ENCODE measurements at places on chromosomes 16 and 17. TPM values are rescaled to one million over a fixed set of nuclear protein-coding genes. Genes with fewer than 3 reads are reported as not detected.
A peak's percentile ranks its signal among the peaks of the same experiment; 100 is the strongest.

DNA sequence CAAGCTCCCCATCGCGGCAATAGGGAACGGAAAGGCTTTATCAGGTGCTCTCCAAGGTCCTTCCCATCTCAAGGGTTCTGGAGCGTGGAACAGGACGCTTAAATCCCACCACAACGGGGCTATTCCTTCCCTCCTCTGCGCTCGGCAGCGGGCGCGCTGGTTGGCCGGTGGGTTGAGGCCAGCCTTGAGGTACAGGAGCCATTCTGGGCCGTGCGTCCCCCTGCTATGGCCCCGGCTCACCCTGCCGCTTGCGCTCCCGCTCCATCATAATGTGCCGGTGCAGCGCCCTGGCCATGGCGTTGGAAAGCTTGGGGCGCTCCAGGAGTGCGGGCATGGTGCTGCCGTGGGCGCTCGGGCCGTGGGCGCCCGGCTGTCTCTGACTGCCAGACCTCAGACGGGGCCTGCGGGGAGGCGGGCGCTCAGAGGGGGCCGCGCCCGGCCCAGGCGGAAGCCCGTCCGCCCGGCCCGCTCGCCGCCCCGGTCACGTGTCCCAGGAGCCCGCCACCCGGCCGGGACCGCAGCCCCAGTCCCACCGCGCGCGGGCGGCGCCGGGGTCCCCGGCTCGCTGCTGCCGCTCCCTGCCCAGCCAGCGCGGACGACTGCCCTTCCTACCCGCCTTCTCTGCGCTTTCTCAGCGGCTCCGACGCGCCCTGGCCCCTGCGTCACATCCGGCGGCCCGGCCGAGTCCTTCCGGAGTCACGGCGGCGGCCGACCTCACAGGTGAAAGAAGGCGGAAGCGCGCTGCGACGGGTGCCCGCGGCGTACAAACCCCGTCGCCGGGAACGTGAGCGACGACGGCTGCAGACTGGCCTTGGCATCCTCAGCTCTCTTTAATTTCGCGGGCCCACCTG, at the start of gene GPS2:
Gene GPS2, minus strand, starts transcription at position 642 of the 851 bp plus-strand sequence. Its CDS starts 308 bp downstream, at position 334.
- peak within 1 kb of the TSS; percentile 76 for H3K4me3 ChIP-seq
- DNase-seq: peak; percentile 94
- peaks cover 75% of the 10 kb centered on the region for H3K36me3 ChIP-seq
- no peaks in the 10 kb centered on the region for H3K27me3 ChIP-seq
- peaks cover 26% of the 10 kb centered on the region for H3K4me1 ChIP-seq

GRCh38 chr16:85446951-85447692, 166.0 kb upstream of the GSE1 start:
- H3K4me3 ChIP-seq: no peak overlapping the region
- no peak overlapping the region for H3K27ac ChIP-seq
- no peaks in the 10 kb centered on the region for H3K36me3 ChIP-seq
- DNase-seq: no peak
- peaks cover 69% of the 10 kb centered on the region for H3K4me1 ChIP-seq
- no peaks in the 10 kb centered on the region for H3K27me3 ChIP-seq

DNA sequence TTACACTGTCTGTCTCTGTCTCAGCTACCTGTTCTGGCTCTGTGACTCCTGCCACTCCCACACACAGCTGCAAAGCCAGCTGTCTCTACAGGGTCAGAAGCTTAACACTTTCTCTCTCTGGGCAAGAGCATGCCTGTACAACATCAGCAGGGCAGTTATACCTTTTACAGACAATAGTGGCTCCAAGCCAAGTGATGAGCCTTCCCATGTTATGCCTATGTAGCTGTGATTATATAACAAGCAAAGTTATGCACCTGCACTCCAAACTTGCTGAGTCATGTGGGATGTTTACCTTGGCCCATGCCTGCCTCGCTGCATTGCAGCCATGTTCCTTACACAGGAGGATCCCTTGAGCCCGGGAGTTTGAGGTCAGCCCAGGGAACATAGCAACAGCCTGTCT, 31.8 kb upstream of the APPBP2 start:
- H3K4me1 ChIP-seq: no peaks in the 10 kb centered on the region
- H3K27me3 ChIP-seq: no peaks in the 10 kb centered on the region
- H3K27ac ChIP-seq: no peak overlapping the region
- DNase-seq: no peak
- no peak overlapping the region for H3K4me3 ChIP-seq
- H3K36me3 ChIP-seq: no peaks in the 10 kb centered on the region

GRCh38 chr16:67608364-67608763, 36.6 kb upstream of the CARMIL2 start:
- no peaks in the 10 kb centered on the region for H3K27me3 ChIP-seq
- H3K36me3 ChIP-seq: peaks cover 13% of the 10 kb centered on the region
- DNase-seq: no peak

GRCh38 chr17:19317359-19318095, 45.0 kb downstream of the B9D1 start:
- H3K27me3 ChIP-seq: no peaks in the 10 kb centered on the region
- peaks cover 53% of the 10 kb centered on the region for H3K36me3 ChIP-seq
- peak; percentile 87 for DNase-seq
- peaks cover 31% of the 10 kb centered on the region for H3K4me1 ChIP-seq
- peak overlapping the region; percentile 77 for H3K27ac ChIP-seq
- no peak overlapping the region for H3K4me3 ChIP-seq

DNA sequence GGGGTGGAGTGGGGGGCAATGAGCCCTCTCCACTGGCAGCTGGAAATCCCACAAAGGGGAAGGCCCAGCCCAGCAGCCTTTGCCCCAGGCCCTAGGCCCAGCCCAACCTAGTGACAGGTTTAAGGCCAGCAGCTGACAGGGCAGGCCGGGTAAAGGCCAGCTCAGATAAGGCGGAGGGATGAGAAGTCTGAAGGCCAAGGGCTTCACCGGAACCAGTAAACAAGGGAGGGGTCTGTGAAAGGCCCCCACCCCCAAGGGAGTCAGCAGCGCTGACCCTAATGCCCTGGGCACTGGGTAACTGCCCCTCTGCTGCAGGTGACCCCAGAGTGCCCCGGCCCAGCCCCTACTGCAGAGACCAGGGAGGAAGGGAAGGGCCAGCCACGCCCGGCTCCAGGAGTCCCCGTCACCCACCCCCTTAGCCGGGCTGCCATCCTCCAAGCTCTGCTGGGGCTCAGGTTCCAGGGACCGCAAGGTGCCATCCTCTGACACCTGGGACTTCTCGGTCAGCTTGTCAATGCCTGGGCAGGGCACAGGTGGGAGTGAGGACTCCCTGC, 17.5 kb downstream of the OTOP3 start:
- no peaks in the 10 kb centered on the region for H3K36me3 ChIP-seq
- H3K4me1 ChIP-seq: no peaks in the 10 kb centered on the region
- no peak overlapping the region for H3K27ac ChIP-seq
- H3K4me3 ChIP-seq: no peak overlapping the region
- DNase-seq: no peak

GRCh38 chr16:86854626-86855294, 276.4 kb downstream of the FOXL1 start:
- H3K4me3 ChIP-seq: no peak overlapping the region
- peak overlapping the region; percentile 59 for H3K27ac ChIP-seq
- H3K27me3 ChIP-seq: peaks cover 18% of the 10 kb centered on the region
- DNase-seq: peak; percentile 50
- peaks cover 27% of the 10 kb centered on the region for H3K4me1 ChIP-seq
- H3K36me3 ChIP-seq: no peaks in the 10 kb centered on the region

DNA sequence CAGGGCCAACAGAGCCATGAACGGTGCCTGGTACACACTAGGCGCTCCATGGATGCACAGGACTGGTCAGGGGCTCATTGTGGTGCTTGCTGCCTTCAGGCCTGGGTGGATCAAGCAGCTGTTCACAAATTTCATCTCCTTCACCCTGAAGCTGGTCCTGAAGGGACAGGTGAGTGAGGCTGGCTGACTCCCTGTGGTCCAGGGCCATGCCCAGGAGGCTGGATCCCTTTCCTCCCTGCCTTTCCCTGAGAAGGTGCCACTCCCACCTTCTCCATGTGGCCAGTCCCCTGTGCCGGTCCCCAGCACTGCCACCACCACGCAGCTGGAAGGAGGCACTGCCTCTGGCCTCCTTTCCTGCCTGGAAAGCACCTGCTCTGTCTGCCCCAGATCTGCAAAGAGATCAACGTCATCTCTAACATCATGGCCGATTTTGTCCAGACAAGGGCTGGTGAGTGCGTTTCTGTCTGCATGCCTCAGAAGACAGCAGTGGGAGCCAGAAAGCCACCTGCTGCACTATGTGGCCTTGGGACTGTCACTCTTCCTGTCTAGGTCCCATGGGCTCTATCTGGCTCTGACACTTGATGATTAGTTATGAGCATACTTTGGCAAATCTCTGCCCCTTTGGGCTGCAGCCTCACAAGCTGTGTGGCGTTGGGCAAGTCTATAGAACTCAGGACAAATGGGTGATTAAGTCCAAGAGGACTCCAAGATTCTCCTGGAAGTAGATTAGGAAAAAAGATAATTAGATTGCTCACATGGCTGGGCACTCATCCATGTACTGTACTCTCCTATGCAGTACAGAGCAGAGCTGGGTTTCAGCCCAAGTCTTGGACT, 9.4 kb downstream of the CETP start:
- H3K4me3 ChIP-seq: no peak overlapping the region
- H3K27ac ChIP-seq: no peak overlapping the region
- H3K4me1 ChIP-seq: peaks cover 11% of the 10 kb centered on the region
- no peaks in the 10 kb centered on the region for H3K36me3 ChIP-seq
- no peaks in the 10 kb centered on the region for H3K27me3 ChIP-seq

GRCh38 chr16:80948886-80949493, 57.7 kb downstream of the CMC2 start:
- no peaks in the 10 kb centered on the region for H3K27me3 ChIP-seq
- no peak overlapping the region for H3K27ac ChIP-seq
- peak; percentile 24 for DNase-seq
- H3K4me3 ChIP-seq: no peak overlapping the region
- H3K4me1 ChIP-seq: no peaks in the 10 kb centered on the region

DNA sequence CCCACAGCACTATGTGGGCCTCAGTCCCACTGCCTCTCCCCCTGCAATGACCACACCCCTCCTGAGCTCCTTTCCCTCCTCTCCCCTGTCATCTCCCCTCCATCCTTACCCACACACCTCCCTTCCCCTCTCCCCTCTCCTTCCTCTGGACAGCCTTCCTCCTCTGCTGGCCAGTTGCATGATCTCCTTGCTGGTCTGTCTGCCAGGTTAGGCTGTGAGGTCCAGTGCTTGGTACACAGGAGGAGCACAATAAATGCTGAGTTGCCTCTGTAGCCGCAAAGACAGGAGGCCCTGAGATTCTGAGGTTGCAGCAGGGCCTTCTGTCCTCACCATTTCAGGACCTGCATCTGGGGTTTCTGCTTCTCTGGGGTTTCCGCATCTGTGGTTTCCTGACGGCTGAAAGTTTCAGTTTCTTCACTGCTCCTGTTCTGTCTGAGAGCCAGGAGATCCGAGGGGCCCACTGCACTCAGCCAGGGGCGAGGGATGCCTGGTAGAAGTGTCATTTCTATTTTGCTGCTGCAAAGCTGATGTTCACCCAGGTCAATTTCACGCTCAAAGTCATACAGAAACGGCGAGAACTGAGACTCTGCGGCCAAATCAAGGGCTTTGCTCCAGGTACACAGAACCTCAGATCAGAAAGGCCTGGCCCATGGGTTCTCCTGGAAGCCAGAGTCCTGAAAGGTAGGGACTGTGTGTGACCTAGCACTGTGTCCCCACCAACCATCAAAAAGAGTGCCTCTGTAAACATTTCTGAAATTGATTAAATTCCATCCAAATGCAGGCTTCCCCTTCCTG, 4.6 kb upstream of the SLC12A3 start:
- peaks cover 34% of the 10 kb centered on the region for H3K4me1 ChIP-seq
- DNase-seq: no peak
- no peak overlapping the region for H3K4me3 ChIP-seq
- H3K27ac ChIP-seq: no peak overlapping the region
- H3K27me3 ChIP-seq: no peaks in the 10 kb centered on the region

GRCh38 chr17:6172642-6173330, 102.6 kb downstream of the WSCD1 start:
- H3K4me3 ChIP-seq: no peak overlapping the region
- no peak overlapping the region for H3K27ac ChIP-seq
- peaks cover 4% of the 10 kb centered on the region for H3K27me3 ChIP-seq

DNA sequence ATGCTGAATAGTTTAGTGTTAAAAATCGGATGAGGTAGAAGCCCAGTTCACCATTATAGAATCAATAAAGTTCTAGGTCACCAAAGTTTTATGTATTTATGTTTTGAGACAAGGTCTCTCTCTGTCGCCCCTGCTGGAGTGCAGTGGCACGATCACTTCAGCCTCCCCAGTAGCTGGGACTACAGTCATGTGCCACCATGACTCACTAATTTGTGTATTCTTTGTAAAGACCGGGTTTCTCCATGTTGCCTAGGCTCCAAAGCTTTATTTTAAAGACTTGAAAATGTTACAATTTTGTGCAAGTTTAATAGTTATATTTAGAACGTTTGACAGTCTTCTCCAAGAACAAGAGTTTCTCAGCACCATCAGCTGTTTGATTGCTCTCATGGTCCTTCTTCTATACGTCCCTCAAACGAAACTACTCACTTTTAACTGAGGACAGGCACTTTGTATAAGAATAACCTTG, 32.1 kb downstream of the NDE1 start:
- H3K27ac ChIP-seq: no peak overlapping the region
- H3K4me1 ChIP-seq: no peaks in the 10 kb centered on the region
- H3K36me3 ChIP-seq: peaks cover 30% of the 10 kb centered on the region
- no peaks in the 10 kb centered on the region for H3K27me3 ChIP-seq
- DNase-seq: no peak
- H3K4me3 ChIP-seq: no peak overlapping the region

The TUBB3 gene
- 10.7 TPM for polyA plus RNA-seq

The ZCCHC14 gene
- 20.8 TPM for polyA plus RNA-seq

The CDC42EP4 gene
- 30.9 TPM for polyA plus RNA-seq

The SPIRE2 gene
- polyA plus RNA-seq: 3.2 TPM

The MARCHF10 gene
- 0.44 TPM for polyA plus RNA-seq
